Right hindlimb (tissue), 1 donor: ENCODE measurements at places on chromosomes 6 and 20.

DNA sequence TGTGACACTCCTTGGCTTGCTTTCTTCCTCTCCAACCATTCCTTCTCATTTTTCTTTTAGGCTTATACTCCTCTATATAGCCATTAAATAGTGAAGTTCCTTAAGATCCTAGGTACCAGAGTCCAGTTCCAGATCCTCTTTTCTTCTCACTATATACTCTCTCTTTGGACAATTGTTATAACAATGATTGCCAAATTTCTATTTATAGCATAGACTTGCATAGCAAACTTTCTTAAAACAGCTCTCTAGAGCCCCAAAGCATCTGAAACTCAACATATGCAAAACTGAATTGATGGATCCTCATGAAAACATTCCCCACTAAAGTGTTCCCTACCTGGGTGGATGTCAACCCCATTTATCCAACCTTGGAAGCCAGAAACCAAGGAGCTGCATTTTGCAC, 13.4 kb downstream of the PHIP start:
- no peak for DNase-seq

DNA sequence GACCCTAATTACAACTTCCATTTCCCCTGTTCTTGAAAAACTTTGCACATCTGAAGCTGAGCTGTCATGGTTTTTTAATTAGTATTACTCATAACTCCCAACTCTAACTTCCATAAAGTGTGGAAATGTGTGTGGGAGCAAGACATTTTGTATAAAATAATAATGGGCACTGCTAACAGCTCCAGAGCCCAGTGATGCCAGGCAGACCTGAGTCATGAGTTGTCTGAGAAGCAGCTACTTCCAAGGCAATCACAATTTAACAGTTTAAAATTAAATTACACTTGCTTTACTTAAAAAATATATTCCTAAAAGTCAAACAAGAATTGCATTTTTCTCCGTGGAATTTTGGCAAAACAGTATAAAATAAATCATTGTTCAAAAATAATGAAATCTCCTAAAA, 6.4 kb downstream of the SLC2A12 start:
- no peak for DNase-seq

- peak; percentile 4 for DNase-seq
Measured at GRCh38 chr6:170137911-170138910, 152.7 kb downstream of the DLL1 start.

DNA sequence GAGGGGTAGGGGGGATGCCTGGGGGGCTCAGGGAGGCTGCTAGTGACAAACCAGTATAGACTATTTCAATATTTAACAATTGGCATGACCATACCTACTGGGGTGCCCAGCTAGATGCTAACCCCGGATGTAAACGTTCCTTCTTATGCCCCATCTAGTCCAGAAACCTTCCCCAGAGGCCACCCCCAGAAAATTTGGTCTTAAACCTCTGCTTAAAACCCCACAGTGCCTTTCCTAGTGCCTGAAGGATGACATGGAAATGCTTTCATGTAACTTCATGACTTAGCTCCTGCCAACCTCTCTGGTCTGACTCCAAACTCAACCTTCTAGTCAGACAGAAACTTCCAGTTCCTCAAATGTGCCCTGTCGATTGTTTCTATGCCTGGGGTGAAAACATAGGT, 52.0 kb downstream of the JPH2 start:
- peak; percentile 22 for DNase-seq

DNA sequence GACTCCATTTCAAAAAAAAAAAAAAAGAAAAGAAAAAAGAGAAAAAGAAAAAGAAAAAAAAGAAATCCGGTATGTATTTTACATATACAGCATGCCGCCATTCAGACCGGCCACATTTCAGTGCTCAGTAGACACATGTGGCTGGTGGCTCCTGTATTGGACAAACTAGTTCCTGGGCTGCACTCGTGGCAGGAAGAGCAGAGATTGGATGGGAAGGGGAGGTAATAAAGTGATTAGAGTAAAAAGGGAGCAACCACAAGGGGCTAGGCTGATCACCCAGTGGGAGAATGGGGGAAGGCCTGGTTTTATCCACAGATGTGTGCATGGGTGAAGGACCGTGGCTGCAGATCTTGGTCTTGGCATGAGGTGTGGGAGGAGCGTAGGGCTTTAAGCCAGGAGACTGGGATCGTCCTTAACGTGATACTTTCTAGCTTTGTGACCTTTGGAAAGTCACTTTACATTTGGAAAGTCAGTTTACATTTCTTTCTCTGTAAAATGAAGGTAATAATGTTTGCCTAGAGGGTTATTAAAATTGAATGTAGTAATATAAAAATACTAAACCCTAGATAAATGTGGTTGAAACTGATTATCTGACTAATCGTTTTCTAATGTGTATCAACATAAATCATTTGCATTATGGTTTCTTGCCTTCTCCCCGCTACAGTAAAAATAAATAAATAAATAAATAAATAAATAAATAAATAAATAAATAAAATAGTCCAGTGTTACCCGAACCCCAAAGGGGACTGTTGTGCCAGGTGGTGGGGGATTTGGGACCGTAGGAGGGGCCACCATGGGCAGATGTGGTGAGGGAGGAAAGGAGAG, 869 bp upstream of the TRIM15 start:
- no peak for DNase-seq

DNA sequence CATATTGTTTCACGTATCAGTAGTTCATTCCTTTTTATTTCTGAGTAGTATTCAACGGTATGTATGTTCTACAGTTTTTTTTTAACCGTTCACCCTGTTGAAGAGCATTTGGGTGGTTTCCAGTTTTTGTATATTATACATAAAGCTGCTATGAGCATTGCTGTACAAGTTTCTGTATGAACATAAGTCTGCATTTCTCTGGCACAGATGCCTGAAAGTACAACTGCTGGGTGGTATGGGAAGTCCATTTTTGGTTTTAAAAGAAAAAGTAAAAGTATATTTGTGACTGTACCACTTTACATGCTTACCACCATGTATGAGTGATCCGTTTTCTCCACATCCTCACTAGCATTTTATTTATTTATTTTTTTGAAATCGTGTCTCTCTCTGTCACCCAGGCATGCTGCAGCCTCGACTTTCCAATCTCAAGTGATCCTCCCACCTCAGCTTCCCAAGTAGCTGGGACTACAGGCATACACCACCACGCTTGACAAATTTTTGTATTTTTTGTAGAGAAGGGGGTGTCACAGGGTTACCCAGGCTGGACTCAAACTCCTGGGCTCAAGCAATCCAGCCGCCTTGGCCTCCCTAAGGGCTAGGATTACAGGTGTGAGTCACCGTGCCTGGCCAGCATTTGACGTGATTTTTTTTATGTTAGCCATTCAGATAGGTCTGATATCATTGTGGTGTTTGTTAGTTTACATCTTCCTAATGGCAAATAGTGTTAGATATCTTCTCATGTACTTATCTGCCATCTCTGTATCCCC, 11.0 kb upstream of the SIM1 start:
- DNase-seq: no peak

GRCh38 chr20:46083531-46084061, 6.2 kb downstream of the NCOA5 start:
- no peak for DNase-seq

DNA sequence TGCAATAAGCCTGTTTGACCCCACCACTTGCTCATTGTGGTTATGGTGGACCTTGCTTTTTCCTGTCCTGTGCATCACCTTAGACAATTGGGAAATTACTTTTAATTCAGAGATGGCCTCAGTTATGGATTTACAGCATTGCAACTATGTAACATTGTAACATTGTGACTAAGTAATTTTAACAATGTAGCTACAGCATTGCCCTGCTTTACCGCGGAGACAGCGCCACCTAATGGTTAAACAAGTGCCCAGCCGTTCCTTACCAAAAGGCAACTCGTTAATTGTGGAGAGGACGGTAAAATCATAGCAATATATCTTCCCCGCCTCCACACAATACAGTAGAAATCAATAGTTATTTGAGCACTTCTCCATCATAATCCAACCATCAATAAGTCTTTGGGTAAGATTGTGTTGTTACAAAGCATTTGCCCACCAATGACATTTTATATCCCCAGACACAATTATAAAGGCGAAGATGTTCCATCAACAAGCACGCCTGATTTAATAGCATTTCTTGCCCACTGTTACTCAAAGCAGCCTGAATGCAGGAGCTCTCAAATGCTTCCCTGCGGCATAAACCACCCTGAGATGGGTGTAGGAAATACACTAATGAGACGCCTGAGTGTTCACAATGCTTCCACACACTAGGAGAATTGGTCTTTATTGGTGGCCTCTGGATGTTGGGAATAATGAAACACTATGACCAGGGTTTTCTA, 93.7 kb downstream of the PROKR2 start:
- no peak for DNase-seq

DNA sequence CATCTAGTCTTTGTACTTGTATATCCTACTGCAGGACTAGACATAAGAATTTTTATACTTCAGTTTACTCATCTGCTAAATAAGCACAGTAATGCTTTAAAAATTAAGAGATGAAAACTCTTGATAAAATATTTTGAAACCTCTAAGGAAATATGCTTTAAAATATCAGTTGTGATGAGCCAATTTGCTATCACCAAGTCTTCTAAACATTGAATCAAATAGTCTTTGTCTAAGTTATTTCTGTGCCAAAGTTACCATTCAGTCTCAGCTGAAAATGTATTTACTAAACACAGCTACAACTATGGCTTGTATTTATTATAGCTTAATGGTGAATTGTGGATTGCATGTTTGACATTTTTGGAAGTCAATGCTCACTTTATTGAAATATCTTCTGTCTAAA, 46.2 kb upstream of the RFPL4B start:
- no peak for DNase-seq

DNA sequence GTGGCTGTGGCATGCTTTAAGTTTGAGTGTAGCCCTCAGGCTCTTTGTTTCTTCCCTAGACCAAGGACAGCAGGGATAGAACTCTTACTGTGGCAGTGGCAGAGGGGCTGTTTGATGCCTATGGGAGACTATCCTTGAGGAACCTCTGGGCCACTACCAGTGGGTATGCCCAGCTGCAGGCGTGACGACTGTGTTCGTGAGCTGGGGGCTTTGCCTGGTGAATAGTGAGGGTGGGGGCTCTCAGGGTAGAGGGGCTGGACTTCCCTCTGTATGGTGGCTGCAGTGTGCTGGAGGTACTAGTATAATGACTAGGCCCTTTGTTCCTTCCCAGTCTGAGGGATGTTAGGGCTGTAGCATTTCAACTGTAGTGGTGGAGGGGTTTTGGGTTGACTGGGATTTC, 1242.0 kb downstream of the KHDRBS2 start:
- no peak for DNase-seq

- DNase-seq: no peak
Measured at GRCh38 chr20:61950641-61951071, 115.0 kb downstream of the TAF4 start.

GRCh38 chr6:16179970-16180431, 51.1 kb downstream of the MYLIP start:
- DNase-seq: no peak
